Ammon's horn (tissue), 1 donor: ENCODE measurements at places on chromosomes 5 and 9.

DNA sequence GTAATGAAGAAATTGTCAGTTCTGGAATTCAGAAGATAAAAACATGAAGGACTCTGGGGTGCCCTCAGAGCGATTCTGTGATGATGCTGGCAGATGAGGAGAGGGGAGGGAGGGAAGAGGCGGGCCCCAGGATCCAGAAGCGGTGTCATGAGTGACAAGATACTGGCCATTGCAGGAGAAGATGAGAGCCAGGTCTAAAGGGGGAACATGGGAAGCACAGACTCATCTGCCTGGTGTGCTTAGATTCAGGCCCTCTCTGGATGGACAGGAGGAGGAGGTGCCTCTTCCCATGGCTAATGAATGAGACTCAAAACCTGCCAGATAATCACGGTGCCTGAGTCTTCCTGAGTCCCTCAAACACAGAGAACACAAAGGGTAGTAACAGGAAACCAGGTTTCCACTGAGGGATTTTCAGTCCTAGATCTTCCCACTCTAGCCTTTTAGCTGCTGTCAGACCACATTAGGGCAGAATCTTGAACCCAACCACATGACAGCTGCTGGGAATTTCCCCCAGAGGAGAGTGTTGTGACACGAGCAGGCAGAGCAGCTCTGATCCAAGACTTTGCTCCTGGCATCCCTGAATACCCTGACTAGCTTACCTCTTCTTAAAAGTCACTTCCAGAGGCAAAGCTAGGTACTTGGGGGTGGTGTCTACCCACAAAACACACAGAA is 28.2 kb upstream of the HSPA9 start:
- no peak for DNase-seq

- DNase-seq: no peak
Observed at GRCh38 chr5:105849701-105850100, 1821.0 kb downstream of the EFNA5 start.

GRCh38 chr9:130426883-130427282 is 17.9 kb upstream of the ASS1 start:
- DNase-seq: no peak

- no peak for DNase-seq
Observed at GRCh38 chr5:6611334-6612256, 21.2 kb downstream of the NSUN2 start.

DNA sequence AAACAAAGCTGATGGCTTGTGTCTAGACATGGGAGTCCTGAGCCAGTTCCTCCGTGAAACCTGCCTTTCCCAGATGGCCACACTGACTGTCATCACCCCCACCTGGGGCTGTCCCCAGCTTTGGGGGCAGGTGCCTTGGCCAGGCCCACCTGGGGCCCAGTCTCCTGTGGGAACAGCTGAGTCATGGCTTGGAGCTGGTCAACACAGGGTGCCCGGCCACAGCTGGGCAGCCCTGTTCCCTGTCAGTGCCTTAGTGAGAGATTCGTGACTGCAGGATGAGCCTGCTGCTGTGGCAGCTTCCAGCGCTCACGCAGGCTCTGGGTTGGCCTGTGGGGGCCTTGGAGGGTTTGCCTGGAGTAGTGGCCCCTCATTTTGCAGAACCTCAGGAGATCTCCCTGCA is 56.5 kb downstream of the COL5A1 start:
- no peak for DNase-seq

GRCh38 chr5:146722361-146722779 is 156.2 kb downstream of the PPP2R2B start:
- DNase-seq: no peak

DNA sequence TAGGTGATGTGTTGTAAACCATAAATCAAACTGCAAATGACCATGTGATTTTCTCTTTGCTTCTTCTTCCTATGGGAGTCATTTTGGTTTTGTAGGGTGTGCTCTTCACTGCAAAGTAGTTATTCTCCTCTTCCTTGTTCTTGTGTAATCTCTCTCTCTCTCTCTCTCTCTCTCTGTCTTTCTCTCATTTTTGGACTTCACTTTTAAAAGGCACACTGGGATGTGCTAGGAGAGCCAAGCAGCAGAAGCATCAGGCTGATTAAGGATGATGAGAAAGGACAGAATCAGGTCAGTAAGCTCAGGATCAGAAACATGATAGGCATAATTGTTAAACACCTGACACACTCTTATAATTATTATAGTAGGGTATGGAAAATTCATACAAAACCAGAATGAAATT is 505.3 kb upstream of the ZNF608 start:
- no peak for DNase-seq

- no peak for DNase-seq
Observed at GRCh38 chr5:23977365-23977764, 470.0 kb downstream of the PRDM9 start.

- no peak for DNase-seq
Observed at GRCh38 chr5:82624062-82624461, 345.9 kb upstream of the RPS23 start.

- DNase-seq: no peak
Observed at GRCh38 chr9:129350143-129350935, 172.3 kb upstream of the IER5L start.
